Breast epithelium (tissue), 4 donors: ENCODE measurements at places on chromosomes 3 and 15. TPM values are rescaled to one million over a fixed set of nuclear protein-coding genes. Genes with fewer than 3 reads are reported as not detected.
A peak's percentile ranks its signal among the peaks of the same experiment; 100 is the strongest.

Gene POMGNT2
- total RNA-seq: 14.6 TPM

Gene MOBP
- not detected for total RNA-seq

Gene AADACL2
- total RNA-seq: not detected

Gene KCNAB1
- total RNA-seq: 5.4 TPM

Gene CHRD
- total RNA-seq: 20.3 TPM

Gene CPNE9
- total RNA-seq: not detected

Gene CX3CR1
- 0.32 TPM for total RNA-seq

Gene RETNLB
- not detected for total RNA-seq

Gene RPP25
- total RNA-seq: 7.6 TPM

Gene GOLGA6D
- total RNA-seq: not detected

- H3K27me3 ChIP-seq: no peaks in the 10 kb centered on the region
- DNase-seq: no peak
- no peaks in the 10 kb centered on the region for H3K36me3 ChIP-seq
- H3K4me3 ChIP-seq: peak overlapping the region; percentile 7
- no peaks in the 10 kb centered on the region for H3K4me1 ChIP-seq
These were observed 43.3 kb downstream of the RBMS3 start for GRCh38 chr3:29324180-29324651.

DNA sequence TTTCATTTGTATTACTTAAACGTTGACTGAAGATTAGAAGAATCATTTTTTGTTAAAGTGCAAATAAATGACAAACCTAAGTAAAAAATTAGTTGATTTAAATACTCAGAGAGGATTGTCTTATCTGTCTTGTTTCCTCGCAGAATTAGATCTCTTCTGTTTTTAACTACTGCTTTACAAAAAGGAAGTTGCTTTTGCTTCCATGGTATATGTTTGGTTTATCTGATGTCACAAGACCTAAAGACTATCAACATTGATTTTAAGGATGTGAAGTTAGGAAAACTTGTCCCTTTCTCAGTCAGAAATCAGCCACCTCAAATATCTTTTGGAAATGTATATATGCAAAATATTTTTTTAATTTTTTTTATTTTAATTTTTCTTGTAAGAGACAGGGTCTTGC, 28.7 kb downstream of the GPR171 start:
- H3K4me1 ChIP-seq: no peaks in the 10 kb centered on the region
- no peaks in the 10 kb centered on the region for H3K27me3 ChIP-seq
- H3K27ac ChIP-seq: no peak overlapping the region

- H3K4me1 ChIP-seq: peaks cover 10% of the 10 kb centered on the region
- no peaks in the 10 kb centered on the region for H3K36me3 ChIP-seq
- H3K27ac ChIP-seq: peak overlapping the region; percentile 62
- H3K27me3 ChIP-seq: no peaks in the 10 kb centered on the region
- H3K4me3 ChIP-seq: no peak overlapping the region
- no peak for DNase-seq
These were observed 48.3 kb downstream of the MEF2A start for GRCh38 chr15:99613887-99614647.

- DNase-seq: no peak
- H3K27ac ChIP-seq: no peak overlapping the region
- H3K27me3 ChIP-seq: no peaks in the 10 kb centered on the region
- H3K4me3 ChIP-seq: no peak overlapping the region
- H3K4me1 ChIP-seq: no peaks in the 10 kb centered on the region
These were observed 396.3 kb downstream of the IL5RA start for GRCh38 chr3:2713923-2714322.

GRCh38 chr3:150404023-150404422, 4.1 kb upstream of the TSC22D2 start:
- H3K4me1 ChIP-seq: no peaks in the 10 kb centered on the region
- H3K36me3 ChIP-seq: no peaks in the 10 kb centered on the region
- H3K27me3 ChIP-seq: no peaks in the 10 kb centered on the region
- no peak overlapping the region for H3K4me3 ChIP-seq

DNA sequence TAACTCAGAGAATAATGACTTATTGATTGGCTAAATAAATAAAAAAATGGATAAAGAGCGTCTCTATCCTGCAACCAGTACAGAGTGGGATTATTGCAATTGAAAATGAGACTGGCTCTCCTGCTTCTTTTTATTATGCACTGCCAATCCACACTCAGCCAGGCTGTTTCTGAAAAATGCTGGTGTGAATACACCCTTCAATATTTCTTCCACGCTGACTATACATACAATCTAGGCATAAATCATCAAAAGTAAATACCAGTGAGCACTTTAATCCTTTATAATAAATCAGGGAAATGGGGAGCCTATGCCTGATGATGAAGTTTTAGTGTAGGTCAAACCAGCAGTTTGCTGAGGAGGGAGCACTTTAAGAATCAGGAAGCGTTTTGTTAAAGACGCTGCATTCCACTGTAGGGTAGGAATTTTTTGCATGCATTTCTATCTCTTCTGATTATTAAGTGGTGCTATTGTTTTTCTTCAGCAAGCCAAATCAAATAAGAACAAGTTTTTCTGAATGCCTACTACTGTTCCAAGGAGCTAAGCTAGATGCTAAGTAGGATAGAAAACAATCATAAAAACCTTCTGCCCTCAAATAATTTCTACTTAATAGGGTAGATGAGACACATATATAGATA, 781.5 kb downstream of the TBL1XR1 start:
- DNase-seq: no peak
- H3K27me3 ChIP-seq: no peaks in the 10 kb centered on the region
- no peaks in the 10 kb centered on the region for H3K4me1 ChIP-seq
- no peak overlapping the region for H3K4me3 ChIP-seq

- H3K27me3 ChIP-seq: no peaks in the 10 kb centered on the region
- peak; percentile 85 for DNase-seq
- no peaks in the 10 kb centered on the region for H3K36me3 ChIP-seq
- peak overlapping the region; percentile 79 for H3K27ac ChIP-seq
- peak overlapping the region; percentile 19 for H3K4me3 ChIP-seq
These were observed 4.0 kb upstream of the SEMA3F start for GRCh38 chr3:50150863-50151686.

- no peak overlapping the region for H3K4me3 ChIP-seq
- H3K27me3 ChIP-seq: peaks cover 3% of the 10 kb centered on the region
- DNase-seq: no peak
- no peaks in the 10 kb centered on the region for H3K36me3 ChIP-seq
These were observed 22.1 kb downstream of the AGBL1 start for GRCh38 chr15:86101818-86102217.

GRCh38 chr3:168165390-168166269, 69.9 kb upstream of the GOLIM4 start:
- no peaks in the 10 kb centered on the region for H3K36me3 ChIP-seq
- H3K4me1 ChIP-seq: no peaks in the 10 kb centered on the region
- peak; percentile 46 for DNase-seq
- no peaks in the 10 kb centered on the region for H3K27me3 ChIP-seq
- H3K27ac ChIP-seq: no peak overlapping the region

DNA sequence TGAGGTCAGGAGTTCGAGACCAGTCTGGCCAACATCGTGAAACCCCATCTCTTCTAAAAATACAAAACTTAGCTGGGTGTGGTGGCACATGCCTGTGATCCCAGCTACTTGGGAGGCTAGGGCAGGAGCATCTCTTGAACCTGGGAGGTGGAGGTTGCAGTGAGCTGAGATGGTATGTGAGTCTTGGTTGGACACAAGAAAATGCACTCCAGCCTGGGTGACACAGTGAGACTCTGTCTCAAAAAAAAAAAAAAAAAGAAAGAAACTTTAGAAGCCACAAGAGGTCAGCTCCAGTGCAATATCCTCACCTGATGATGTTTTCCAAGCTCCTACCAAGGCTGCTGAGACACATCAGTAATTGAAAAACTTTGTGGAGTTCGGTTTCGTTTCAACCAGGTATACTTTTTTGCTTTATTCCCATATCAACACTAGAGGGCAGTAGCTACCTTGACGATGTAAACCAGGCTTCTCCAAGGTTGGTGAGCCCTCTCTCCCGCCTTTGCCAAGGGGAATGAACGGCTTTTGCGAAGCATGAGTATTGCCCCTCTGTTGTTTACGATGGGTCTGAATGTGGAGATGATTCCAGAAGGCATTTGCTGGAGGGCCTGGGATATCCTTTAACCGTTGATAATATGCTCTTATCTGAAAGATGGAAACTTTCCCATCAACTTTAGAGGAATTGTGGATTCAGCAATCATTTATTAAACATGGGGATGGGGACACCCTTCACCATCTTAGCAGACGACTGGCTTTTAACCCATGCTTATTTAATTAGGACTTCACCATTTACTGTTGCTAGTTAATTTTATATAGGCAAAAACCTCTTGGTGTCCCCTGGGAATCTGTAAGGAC, 202.8 kb downstream of the SV2B start:
- peaks cover 12% of the 10 kb centered on the region for H3K27me3 ChIP-seq
- DNase-seq: no peak
- no peak overlapping the region for H3K27ac ChIP-seq
- no peaks in the 10 kb centered on the region for H3K36me3 ChIP-seq

DNA sequence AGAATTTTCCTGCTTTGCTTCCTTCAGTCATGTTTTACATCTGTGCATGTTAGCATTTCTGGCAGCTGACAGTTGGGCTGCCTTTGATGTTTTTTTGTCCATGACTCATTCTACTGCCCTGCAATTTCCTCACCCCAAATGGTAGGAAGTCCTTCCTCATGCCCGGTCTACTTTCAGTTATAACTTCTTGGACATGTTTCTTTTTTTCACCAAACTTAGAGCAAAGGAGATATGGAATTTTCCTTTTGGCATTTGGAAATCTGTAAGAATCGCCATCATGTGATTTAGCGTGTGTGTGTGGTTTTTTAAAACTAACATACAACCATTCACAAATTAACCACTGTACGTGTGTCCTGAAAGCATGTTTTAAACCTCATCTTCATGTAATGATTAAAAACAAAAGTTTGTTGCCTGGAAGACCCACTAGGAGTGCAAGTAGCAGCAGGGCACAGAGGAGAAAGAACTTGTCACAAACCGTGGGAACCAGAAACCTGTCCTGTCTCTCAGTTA, 430.7 kb upstream of the CFAP20DC start:
- H3K27me3 ChIP-seq: no peaks in the 10 kb centered on the region
- H3K27ac ChIP-seq: no peak overlapping the region
- H3K36me3 ChIP-seq: no peaks in the 10 kb centered on the region
- DNase-seq: no peak
- H3K4me3 ChIP-seq: no peak overlapping the region
- peaks cover 5% of the 10 kb centered on the region for H3K4me1 ChIP-seq

- no peak overlapping the region for H3K27ac ChIP-seq
- DNase-seq: no peak
- no peak overlapping the region for H3K4me3 ChIP-seq
- no peaks in the 10 kb centered on the region for H3K4me1 ChIP-seq
- no peaks in the 10 kb centered on the region for H3K36me3 ChIP-seq
These were observed 110.4 kb downstream of the IL12A start for GRCh38 chr3:160098926-160099626.

GRCh38 chr15:55124616-55125015, 72.1 kb downstream of the RSL24D1 start:
- no peaks in the 10 kb centered on the region for H3K27me3 ChIP-seq
- H3K4me3 ChIP-seq: no peak overlapping the region
- H3K27ac ChIP-seq: peak overlapping the region; percentile 52
- no peaks in the 10 kb centered on the region for H3K36me3 ChIP-seq
- no peaks in the 10 kb centered on the region for H3K4me1 ChIP-seq

- no peaks in the 10 kb centered on the region for H3K27me3 ChIP-seq
- H3K36me3 ChIP-seq: no peaks in the 10 kb centered on the region
- no peak for DNase-seq
- no peaks in the 10 kb centered on the region for H3K4me1 ChIP-seq
- no peak overlapping the region for H3K27ac ChIP-seq
These were observed 42.0 kb downstream of the ADAMTSL3 start for GRCh38 chr15:83695901-83696425.

GRCh38 chr3:151109286-151109800, 23.9 kb downstream of the MED12L start:
- no peak for DNase-seq
- no peaks in the 10 kb centered on the region for H3K4me1 ChIP-seq
- no peaks in the 10 kb centered on the region for H3K36me3 ChIP-seq
- H3K4me3 ChIP-seq: no peak overlapping the region

DNA sequence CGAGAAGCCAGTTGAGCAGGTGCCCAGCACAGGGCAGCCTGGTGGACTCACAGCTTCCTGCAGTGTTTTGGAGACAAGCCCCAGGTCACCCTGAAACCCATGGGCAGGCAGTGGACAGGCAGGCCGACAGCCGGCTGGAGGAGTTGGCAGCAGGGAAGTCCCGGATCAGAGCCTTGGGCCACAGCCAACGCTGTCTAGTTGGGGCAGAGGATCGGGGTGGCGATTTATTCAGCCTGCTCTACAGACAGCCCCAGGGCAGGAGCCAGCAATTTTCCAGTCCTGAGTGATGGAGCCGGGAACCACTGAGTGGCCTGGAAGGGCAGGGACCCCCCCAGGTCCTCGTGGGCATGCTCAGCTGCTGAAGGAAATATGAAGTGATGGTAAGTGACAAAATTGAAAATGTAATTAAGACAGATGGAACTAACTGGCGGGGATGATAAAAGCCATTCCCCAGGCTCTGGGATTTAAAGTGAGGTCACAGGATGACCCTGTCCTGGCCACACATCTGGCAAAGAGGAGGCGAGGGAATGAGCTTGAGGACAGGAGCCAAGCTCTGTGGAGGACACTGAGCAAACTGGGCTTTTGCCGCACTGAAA, 34.4 kb upstream of the TBC1D21 start:
- H3K27me3 ChIP-seq: no peaks in the 10 kb centered on the region
- no peaks in the 10 kb centered on the region for H3K36me3 ChIP-seq
- DNase-seq: no peak
- no peak overlapping the region for H3K27ac ChIP-seq
- H3K4me1 ChIP-seq: no peaks in the 10 kb centered on the region
- no peak overlapping the region for H3K4me3 ChIP-seq

GRCh38 chr3:27591312-27592210, 107.4 kb upstream of the SLC4A7 start:
- DNase-seq: no peak
- peak overlapping the region; percentile 19 for H3K4me3 ChIP-seq
- H3K27ac ChIP-seq: peak overlapping the region; percentile 92

- no peak overlapping the region for H3K4me3 ChIP-seq
- H3K4me1 ChIP-seq: no peaks in the 10 kb centered on the region
- no peaks in the 10 kb centered on the region for H3K36me3 ChIP-seq
- H3K27me3 ChIP-seq: no peaks in the 10 kb centered on the region
- DNase-seq: no peak
- no peak overlapping the region for H3K27ac ChIP-seq
These were observed 88.6 kb downstream of the GTPBP8 start for GRCh38 chr3:113079218-113079961.

GRCh38 chr3:37100411-37100810, 74.0 kb downstream of the LRRFIP2 start:
- no peaks in the 10 kb centered on the region for H3K27me3 ChIP-seq
- no peaks in the 10 kb centered on the region for H3K4me1 ChIP-seq
- no peak overlapping the region for H3K27ac ChIP-seq
- no peaks in the 10 kb centered on the region for H3K36me3 ChIP-seq
- DNase-seq: no peak
